ENCODE measurements at places on chromosomes 3 and 15. TPM values are rescaled to one million over a fixed set of nuclear protein-coding genes. Genes with fewer than 3 reads are reported as not detected.

The RASL12 gene
- total RNA-seq: not detected

The NEO1 gene
- 4.4 TPM for total RNA-seq

- no peak for DNase-seq
Measured at GRCh38 chr15:38134252-38134651, 118.4 kb upstream of the SPRED1 start.

The APBA2 gene
- total RNA-seq: 18.3 TPM

DNA sequence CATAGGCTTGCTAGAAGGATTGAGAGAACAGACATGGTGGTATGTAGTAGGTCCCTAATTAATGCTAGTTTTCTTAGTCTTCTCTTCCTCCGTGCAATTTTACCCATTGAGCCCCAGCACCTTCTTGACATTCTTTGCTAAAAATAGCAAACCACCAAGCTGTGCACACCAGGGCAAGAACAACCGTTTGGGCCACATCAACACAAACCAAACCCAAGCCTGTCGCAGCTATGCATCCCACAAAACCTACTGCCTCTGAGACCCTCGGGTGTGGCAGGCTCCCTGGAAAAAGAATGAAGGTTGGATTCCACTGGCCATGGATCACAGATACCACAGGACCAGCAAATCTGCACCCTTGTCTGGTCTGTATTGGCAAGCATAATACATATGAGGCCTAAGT, 27.1 kb downstream of the HEG1 start:
- DNase-seq: no peak

The ARPP21 gene
- total RNA-seq: not detected

DNA sequence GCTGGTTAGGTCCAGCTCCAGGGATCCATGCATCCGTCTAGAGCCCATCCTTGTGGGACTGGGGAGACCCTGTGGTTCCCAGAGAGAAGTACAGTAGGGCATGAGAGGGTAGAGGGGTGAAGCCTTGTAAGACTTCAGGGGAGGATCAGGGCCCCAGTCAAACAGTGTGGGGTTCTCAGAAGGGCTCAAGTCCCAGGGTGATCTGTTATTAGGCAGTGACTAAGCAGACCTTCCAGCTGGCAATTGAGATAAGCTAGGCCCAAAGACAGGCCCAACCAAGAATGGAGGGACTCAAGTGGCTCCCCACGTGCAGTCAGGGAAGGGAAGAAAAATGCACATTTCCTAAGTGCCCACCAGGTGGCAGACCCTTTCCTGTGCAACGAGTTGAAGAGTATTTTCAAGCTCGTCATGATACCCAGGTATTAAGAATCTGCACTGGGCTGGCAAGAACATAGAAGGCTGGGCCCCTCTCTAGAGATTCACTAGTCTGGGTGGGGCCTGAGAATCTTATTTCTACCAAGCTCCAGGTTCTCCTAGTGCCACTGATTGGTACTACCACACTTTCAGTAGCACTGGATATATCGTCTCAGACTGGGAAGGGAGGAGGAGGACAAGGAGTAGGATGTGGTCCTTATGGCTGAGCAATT, 240.8 kb downstream of the NR1D2 start:
- peak; percentile 46 for DNase-seq

DNA sequence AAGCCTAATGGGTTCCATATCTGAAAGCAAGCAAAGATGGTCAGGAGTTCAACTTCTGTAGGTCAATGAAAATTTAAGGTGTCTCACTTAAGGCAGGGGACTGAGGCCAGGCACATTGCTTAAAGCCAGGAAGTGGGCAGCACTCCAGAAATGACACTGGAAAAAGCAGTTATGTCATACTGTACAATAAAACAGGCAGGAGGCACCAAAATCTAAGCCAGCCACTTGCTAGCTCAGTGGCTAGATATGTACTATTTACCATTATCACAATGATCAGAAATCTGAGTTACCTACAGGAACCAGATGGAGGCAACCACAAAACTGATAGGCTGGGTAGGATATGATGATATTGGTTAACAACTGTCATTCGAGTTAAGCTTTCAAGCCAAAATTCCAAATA, 57.3 kb downstream of the FRMD5 start:
- no peak for DNase-seq

GRCh38 chr15:39583596-39584265, 2.9 kb downstream of the THBS1 start:
- peak; percentile 59 for DNase-seq

The TFRC gene
- 436 TPM for total RNA-seq

DNA sequence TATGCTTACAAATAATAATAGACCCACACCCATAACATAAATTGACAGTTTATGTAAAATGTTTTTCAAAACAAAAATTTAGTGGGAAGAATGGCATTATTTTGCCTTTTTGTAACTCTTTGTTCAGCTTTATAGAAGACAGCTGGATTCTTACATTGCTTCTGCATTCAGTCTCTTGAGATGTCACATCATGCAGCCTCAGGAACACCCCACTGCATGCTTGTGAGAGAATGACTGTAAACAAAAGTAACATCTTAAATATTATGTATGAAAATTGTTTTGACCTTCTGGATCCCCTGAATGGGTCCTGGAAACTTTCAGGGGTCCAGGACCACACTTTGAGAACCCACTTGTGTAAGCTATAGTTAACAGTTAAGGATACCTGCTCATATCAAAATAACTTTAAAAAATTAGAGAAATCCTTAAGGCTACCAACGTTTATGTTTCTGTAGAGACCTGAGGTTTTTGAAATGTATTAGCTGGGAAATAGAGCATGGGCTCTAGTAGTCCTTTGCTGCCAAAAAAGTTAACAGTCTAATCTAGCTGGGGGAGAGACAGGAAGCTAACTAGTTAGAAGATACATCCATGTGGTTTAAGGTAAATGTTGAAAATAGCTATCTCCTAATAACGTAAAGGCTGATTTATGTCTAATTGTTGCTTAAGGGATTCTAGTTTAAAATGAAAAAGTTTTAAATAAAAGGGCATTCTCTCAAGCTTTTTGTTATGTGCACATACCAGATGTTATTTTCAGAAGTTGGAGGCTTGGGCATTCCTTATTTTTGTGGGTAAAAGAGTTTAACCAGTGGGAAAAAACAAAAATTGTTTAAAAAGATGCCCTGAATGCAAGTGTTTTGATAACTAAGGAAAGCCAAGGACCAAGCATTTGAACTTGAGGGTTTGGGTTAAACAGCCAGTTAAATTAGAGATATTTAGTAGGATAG, 3.8 kb downstream of the USP3 start:
- peak; percentile 26 for DNase-seq

The WDR93 gene
- total RNA-seq: not detected

The SPINK8 gene
- not detected for total RNA-seq

GRCh38 chr15:74519311-74519710, 21.7 kb upstream of the ARID3B start:
- no peak for DNase-seq

DNA sequence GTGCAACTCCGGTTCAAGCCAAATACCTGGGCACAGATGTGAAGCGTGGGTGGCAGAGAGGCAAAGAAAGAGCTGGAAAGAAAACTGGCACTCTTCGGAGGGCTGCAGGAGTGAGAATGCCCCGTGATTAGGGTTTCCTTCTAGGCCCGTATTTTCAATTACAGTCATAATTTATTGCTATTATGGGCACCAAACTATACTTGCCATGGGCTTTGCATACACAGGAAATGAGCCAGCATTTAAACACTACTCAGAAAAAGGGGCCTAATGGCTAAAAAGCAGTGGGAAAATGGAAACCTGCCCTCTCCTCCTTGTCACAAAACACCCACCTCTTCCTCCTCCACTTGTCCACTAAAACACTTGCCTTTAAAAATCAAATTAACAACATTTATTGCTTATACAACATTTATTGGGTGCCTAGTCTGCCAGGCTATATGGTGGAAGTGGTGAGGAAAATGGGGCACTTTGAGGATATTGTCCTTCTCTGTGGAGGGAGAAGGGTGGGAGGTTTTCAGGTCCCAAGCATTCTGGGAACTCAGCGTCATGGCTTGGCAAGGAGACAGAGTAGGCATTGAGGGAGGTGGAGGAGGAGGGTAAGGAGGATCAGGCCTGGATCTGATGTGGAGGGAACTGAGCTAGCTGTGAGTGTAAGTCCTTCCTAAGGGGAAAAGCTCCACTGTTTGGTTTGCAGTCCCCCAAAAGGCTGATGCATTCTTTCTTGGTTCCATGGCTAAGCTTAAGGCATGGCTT, 160.9 kb downstream of the SLCO3A1 start:
- no peak for DNase-seq

DNA sequence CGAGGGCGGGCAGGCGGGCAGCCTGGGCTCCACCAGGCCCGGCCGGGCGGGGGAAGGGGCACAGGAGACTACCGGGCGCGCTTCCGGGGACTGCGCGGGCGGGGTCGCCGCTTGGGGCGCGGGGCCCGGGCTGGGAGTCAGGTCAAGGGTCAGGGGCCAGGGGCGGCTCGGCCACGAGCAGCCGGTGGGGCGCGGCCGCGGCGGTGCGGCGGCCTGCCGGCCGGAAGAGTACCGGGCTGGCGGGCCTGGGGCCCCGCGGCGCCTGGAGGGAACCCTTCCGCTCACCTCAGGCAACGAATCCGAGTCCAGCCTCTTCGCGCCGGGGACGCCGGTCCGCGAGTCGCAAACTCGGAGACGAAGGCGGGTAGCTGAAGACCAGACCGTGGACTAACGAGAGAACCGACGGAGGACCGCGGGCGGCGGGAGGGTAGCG, 225 bp downstream of the RHOA start:
- DNase-seq: peak; percentile 65

DNA sequence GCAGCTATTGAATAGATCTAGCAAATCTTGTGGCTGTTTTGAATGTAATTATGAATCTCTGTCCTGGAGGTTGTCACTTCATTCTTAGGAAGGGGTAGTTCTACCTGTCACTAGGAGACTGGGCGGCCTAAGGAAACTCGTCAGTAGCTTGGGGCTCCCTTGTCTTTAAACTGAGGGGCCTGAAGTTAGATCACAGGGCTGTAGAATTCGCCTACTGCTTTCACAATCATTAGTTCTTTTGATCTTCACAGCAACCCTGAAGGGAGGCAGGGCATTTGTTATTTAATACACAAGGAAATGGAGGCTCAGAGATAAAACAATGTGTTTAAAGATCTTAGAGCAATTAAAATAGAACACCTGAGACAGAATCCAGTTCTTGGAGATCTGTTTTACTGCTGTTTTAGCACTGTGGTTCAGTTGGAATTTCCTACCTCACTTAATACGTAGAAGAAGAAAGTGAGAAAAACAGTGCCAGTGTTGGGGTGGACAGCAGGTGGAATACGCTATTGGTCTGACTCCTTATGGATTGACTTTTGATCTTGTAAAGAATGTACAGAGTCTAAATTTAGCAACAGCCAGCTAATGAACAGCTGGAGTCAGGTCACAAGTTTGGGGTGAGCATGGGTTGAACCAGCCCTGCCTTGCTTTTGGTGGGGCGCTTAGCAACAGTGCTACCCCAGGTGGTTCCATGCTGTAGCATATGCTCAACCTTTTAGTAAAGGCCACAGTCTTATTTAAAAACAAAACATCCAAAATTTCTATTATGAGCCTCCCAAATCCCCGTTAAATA, 71.4 kb upstream of the BHLHE40 start:
- peak; percentile 49 for DNase-seq

The GPR27 gene
- total RNA-seq: 0.93 TPM

DNA sequence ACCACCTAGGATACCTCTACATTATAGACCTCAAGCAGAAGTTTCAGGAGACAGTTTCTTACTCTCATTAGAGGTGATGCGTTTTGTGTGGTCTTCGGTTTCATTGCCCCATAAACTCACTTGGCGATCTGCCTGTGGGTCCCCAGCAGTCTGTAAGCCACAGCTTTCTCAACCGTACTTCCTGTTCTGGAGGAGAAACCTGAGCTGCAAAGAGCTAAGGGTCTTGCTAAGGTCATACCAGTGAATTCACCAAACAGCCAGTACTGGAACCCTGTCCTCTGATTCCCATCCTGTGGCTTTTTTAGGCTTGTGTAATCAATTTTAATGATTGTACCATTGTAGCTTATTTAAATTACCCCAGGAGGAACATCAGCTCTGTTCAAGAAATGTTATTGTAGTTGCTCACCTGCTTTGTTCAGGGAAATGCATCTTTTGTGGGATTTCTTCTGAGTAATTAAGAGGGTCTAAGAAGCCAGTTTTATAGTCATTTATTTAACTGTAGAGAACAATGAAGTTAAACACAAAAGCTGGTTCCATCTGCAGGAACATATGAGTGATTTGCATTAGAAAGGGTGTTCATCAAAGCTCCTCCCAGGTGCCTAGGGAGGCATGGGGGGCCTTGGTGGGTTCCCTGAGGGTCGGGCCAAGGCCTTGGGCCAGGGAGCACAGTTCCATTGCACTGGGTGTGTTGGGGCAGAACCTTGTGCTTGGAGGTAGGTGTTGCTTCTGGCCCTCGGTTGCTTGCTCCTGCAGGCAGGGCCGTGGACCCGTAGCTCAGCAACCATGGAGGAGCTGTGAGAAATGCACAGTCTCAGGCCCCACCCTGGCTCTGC, 69.6 kb downstream of the APBA2 start:
- peak; percentile 35 for DNase-seq

The TFG gene
- 46.0 TPM for total RNA-seq

DNA sequence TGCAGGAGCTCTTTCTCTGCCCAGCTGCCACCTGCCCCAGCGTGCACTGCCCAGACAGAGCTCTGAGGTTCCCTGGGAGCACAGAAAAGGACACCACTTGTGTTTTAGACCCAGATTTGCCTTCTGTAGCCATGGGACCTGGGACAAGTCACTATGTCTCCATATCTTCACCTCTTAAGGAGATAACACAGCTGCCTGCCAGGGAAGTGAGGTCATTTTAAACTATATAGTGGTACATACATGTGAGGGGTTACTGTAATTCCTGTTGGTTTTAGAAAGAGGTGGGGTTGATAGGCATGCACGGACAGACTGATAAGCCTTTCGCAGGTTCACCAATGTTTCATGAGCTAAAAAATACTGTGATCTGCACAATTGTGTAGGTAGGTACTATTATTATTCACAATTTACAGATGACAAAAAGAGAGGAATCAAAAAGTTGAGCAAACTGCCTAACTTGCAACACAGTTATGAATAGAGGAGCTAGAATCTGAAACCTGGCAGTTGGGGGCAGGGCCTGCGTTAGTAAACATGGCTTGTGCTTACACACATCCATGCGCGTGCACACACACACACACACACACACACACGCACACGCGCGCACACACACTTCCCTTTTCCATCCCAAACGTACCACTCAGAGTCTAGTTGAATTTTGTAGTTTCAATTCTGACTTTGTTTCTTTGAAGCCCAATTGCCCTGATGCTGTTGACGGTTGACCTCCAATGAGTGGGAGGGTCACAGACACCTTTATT, 193.6 kb downstream of the FAM43A start:
- no peak for DNase-seq

DNA sequence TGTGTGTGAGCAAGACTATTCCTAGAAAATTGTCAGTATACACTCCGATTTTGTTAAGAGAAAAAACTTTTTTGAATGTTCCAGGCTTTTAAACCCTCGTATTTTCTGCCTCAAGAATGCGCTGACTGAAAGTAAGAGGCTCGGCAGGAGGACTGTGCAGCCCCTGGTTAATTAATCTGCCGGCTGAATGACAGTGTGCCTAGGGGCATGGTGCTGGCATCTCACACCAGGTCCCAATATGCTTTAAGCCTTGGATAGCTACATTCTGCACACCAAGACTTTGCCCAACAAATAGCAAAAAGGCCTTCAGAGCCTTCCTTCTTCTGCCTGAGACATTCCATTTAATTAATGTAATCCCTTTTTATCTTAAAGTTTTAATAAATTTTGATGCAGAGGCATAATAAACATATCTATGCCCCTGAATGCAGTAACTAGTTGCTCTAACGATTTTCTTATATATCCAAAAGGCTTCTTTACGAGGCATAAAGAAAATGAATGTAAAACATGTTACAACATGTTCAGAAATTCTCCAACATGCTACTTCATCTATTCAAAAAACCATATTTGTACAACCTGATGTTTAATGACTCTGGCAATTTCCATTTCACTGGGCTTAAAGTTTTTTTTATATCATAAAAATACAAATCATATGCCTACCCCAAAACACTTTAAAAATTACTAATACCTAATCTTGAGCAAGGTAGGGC, 37.9 kb downstream of the DPH6 start:
- no peak for DNase-seq
